Fibroblast of skin of right biceps (primary cell): ENCODE measurements at places on chromosomes 6 and 20.

- DNase-seq, result no peak
Measured at GRCh38 chr20:30910937-30911725, 346.3 kb upstream of the DEFB115 start.

- DNase-seq, result no peak
Measured at GRCh38 chr6:113683968-113684367, 173.2 kb upstream of the MARCKS start.

- no peak for DNase-seq
Measured at GRCh38 chr6:90596967-90597539, 10.2 kb upstream of the MAP3K7 start.

GRCh38 chr20:10555865-10556308 is 117.9 kb downstream of the JAG1 start:
- DNase-seq, result peak; percentile 77

- peak; percentile 90 for DNase-seq
Measured at GRCh38 chr6:166515072-166515810, 71.2 kb downstream of the RAMACL start.

DNA sequence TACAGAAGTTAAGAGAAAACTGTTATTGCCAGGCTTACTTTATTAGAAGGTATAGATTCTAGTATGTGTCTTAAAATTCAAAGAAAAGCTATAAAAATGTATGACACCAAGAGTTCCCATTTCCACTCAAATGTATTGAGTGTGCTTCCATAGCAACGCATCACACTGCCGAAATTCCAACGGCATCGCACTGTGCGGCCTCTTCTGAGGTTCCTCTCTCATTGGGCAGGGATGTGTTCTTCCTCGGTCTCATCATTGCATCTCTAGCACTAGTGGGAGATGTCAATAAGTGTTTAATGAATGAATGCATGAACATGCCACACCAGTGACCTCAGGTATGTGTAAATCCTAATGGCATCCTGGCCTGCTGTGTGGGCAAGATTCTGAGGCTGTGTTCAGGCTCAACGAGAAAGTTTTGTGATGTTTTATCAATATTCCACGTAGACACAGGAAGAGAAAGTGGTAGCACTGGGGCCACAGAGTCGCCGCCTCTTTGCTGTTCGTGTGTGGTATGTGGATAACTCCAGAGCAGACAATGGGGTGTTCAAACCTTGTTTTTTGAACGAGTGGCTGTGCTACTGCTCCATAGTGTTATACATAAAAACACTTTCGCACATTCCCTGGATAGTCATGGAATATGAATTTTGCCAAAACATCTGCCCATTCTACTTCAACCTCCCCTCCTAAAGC is 171.6 kb downstream of the ADGB start:
- DNase-seq, result no peak

GRCh38 chr6:35076997-35077712 is 64.0 kb downstream of the TCP11 start:
- DNase-seq, result no peak

DNA sequence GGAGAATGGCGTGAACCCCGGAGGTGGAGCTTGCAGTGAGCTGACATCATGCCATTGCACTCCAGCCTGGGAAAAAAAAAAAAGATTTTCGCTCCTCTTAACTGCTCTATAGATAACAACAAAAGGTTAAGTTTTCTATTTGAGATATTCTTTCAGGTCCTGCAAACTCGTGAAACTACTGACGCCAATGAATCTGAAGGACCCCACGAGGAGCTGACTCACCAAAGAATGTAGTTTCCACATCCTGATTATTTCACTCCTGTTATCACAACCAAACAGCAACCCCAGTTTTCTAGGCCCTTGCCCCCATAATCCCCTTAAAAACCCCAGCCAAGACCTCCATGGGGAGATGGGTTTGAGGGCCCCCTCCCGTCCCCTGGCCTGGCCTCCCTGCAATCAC is 58.7 kb downstream of the OTOR start:
- peak; percentile 53 for DNase-seq

DNA sequence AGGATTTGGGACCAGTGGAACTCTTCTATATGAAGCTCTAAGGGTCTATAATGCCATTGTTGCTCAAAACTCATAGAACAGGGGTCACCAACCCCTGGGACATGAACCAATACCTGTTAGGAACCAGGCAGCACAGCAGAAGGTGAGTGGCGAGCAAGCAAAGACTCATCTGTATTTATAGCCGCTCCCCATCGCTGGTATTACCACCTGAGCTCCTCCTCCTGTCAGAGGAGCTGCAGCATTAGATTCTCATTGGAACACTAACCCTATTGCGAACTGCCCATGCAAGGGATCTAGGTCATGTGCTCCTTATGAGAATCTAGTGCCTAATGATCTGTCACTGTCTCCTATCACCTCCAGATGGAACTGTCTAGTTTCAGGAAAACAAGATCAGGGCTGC is 237.5 kb downstream of the C6orf118 start:
- no peak for DNase-seq

- DNase-seq, result no peak
Measured at GRCh38 chr20:64092258-64093012, 8.2 kb upstream of the LKAAEAR1 start.

DNA sequence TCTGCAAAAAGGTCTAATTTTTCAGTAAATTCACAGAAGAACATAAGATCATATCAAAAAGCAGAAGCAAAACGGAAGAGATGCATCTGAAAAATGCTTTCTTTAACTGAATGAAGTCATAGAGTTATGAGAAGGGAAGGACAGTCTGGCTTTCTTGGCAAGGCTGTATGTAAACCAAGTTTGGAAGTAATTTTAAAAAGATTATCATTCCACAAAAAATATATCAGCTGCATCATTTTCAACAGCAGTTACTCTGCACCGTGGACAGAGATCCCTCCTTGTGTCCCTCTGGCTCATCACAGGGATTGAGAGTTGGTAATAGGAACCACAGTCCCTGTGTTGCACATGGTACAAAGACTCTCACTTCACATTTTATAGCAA is 258.5 kb downstream of the HIVEP2 start:
- DNase-seq, result no peak

DNA sequence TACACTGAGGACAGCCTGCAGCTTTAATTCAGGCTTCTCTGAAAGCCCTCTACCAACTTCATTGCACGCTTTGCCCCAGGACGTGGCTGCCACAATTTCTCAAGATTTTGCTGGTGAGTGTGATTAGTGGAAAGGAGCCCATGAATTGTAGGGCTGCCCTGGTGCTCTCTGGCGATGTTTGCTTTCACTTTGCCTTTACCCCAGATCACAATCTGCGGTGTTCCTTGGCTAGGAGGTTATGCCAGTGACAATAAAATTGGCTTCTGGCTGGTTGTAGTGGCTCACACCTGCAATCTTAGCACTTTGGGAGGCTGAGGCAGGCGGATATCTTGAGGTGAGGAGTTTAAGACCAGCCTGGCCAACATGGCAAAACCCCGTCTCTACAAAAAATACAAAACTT is 139.3 kb downstream of the FOXC1 start:
- DNase-seq, result no peak

- no peak for DNase-seq
Measured at GRCh38 chr6:16852671-16853070, 91.4 kb upstream of the ATXN1 start.

DNA sequence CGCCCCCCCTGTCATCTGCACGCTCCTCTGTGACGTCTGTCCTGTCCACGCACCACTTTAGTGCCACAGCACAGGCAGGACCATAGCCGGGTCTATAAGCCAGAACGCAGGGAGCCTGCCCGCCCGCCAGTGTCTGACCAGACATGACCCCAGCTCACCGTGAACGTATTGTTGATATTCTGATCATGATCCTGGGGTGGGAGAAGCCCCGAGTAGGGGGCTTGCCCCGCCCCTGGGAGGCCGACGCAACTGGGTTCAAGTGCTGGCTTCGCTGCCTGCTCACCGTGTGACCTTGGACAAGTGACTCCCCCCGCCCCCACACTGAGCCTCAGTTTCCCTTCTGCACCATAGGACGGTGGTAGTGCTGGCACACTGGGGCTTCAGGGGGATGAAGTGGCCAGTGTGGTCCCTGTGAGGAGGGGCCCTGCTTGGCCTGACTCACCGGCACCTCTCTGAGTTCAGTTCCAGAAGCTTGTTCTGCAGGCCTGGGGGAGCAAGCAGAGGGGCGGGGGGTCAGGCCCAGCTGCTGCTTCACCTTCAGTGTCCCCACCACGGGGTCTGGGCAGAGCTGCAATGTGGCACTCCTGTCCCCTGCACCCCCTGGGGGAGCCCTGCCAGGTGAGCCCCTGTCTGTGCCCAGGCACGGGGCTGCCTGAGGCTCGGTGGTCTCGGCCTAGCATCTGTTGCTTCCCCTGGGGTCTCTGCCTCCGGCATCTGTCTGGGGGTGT is 9.2 kb downstream of the RBBP8NL start:
- DNase-seq, result no peak

- no peak for DNase-seq
Measured at GRCh38 chr20:32522526-32522775, 62.7 kb downstream of the NOL4L start.

- no peak for DNase-seq
Measured at GRCh38 chr6:110746680-110747079, 68.6 kb downstream of the CDK19 start.

- peak; percentile 31 for DNase-seq
Measured at GRCh38 chr20:56343861-56344381, 14.9 kb upstream of the FAM210B start.

GRCh38 chr6:36700831-36701230 is 3.2 kb downstream of the RAB44 start:
- DNase-seq, result no peak

GRCh38 chr20:63029358-63030121 is 22.8 kb upstream of the BHLHE23 start:
- DNase-seq, result no peak

GRCh38 chr20:16712511-16712947 is 17.3 kb upstream of the SNRPB2 start:
- DNase-seq, result no peak

DNA sequence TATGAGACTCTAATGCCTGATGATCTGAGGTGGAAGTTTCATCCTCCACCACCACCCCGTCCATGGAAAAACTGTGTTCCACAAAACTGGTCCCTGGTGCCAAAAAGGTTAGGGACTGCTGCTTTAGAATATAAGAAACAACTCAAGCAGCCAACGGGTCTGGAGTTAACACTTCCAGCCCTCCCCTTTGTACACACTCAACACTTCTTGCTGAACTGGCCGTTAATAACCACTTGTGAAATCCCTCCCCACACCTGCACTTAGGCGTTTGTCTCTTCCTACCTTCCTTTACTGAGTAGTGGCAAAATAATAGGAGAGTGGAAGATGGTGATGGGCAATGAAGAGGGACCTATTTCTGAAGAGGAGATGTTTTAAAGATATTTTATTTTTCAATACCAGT is 10.5 kb downstream of the SAYSD1 start:
- no peak for DNase-seq

DNA sequence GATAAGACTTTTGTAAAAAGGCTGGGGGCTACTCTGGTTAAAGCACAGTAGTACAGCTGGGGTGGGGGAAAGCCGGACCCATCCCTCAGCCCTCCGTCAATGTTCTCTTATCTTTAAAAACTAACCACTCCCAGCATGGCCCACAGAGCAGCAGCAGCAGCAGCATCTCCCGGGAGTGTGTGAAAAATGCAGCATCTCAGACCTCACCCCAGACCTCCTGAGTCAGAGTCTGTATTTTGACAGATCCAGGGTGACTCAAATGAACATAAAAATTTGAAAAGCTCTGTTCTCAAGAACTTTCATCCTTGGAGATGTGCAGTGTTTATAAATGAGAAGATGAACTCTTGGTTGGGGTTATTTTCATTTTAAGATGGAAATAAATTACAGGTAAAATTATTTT is 277.7 kb upstream of the ECI2 start:
- peak; percentile 61 for DNase-seq

DNA sequence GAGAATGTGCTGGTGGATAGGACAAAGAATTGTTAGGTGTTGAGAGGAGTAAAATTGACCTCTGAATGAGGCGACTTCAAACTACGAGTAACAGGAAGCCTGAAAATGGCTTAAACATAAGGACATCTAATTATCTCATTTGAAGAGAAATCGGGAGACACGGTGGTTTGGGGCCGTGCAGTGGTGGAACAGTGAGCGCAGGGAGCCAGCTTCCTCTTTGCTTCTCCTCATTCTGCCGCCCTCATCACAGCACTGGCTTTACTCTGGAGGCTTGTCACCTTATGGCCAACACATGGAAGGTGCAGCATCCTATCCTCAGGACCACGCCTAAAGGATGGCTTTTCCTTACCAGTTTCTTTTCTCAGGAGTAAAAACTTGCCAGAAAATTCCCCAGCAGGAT is 114.3 kb downstream of the B3GAT2 start:
- no peak for DNase-seq

DNA sequence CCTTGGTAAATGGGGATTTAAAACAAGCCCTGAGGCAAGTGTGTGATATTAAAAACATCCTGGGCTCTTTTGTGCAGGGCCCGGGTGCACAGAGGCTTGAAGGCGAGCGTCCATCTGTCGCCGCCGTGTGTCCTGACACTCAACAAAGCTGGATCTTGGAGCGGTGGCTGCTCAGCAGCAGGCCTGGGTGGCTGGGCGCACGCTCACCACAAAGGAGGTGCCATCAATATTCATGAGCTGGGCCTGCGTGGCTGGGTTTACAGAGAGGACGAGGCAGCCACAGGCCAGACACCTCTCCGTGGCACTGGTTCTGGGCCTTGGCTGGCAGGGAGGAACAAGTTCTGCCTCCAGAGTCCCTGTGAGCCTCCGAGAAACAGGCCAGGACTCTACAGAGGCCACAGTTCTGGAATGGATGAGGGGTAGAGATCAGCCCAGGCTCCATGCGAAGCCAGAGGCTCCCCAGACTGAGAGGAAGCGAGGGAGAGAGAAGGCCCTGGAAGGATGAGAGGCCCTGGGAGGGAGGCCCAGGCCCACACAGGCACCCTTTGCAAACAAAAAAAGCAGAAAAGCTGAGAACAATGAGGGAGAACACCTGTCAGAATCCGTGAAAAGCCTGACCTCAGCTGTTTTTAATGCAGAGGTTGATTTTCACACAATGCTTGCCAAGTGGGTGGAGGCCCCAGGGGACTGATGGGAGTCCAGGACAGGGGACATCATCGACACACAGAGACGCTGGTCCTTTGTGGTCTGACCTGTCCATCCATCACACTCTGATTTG is 21.9 kb downstream of the BHLHE23 start:
- no peak for DNase-seq

GRCh38 chr20:24934716-24935115 is 14.4 kb upstream of the CST7 start:
- no peak for DNase-seq

DNA sequence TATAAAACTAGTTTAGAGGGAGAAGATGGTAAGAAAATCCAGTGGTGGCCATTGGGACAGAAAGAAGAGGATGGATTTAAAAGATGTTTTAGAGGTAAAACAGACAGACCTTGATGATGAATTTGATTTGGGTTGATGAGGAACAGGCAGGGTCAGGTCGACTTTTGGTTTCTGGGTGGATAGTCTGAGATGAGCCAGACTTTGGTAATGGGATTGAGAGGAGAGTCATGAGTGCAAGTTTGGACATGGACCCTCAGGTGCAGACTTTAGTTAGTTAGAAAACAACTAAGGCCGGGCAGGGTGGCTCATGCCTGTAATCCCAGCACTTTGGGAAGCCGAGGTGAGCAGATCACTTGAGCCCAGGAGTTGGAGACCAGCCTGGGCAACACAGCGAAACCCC is 257.9 kb downstream of the MAFB start:
- no peak for DNase-seq

GRCh38 chr6:62805431-62805830 is 405.8 kb upstream of the FKBP1C start:
- no peak for DNase-seq
